Panc1 (cell line): ENCODE measurements at places on chromosomes 6 and 20.

GRCh38 chr6:24517659-24518543, 23.1 kb downstream of the ALDH5A1 start:
- H3K4me1 ChIP-seq, result no peaks in the 10 kb centered on the region
- H3K4me3 ChIP-seq, result no peak overlapping the region
- H3K27me3 ChIP-seq, result no peaks in the 10 kb centered on the region
- no peak overlapping the region for H3K27ac ChIP-seq
- no peak for DNase-seq
- H3K36me3 ChIP-seq, result no peaks in the 10 kb centered on the region

GRCh38 chr6:70657706-70658105, 10.0 kb upstream of the SMAP1 start:
- H3K4me3 ChIP-seq, result no peak overlapping the region
- H3K27me3 ChIP-seq, result no peaks in the 10 kb centered on the region
- H3K4me1 ChIP-seq, result no peaks in the 10 kb centered on the region
- no peaks in the 10 kb centered on the region for H3K36me3 ChIP-seq
- no peak for DNase-seq

GRCh38 chr6:8983202-8983688, 547.9 kb upstream of the SLC35B3 start:
- peak; percentile 53 for DNase-seq
- no peak overlapping the region for H3K4me3 ChIP-seq
- H3K27ac ChIP-seq, result peak overlapping the region; percentile 48; the same call in 1 of the 2 replicates
- H3K27me3 ChIP-seq, result no peaks in the 10 kb centered on the region

GRCh38 chr20:3221398-3222226, 12.3 kb downstream of the ITPA start:
- no peaks in the 10 kb centered on the region for H3K36me3 ChIP-seq
- no peak for DNase-seq
- H3K27me3 ChIP-seq, result no peaks in the 10 kb centered on the region
- H3K4me1 ChIP-seq, result peaks cover 69% of the 10 kb centered on the region
- peak overlapping the region; percentile 61 for H3K27ac ChIP-seq

- peaks cover 19% of the 10 kb centered on the region; the same call in 1 of the 2 replicates for H3K27me3 ChIP-seq
- DNase-seq, result no peak
- H3K4me3 ChIP-seq, result no peak overlapping the region
- H3K4me1 ChIP-seq, result no peaks in the 10 kb centered on the region
Measured at GRCh38 chr6:106446287-106446885, 85.9 kb downstream of the CRYBG1 start.

DNA sequence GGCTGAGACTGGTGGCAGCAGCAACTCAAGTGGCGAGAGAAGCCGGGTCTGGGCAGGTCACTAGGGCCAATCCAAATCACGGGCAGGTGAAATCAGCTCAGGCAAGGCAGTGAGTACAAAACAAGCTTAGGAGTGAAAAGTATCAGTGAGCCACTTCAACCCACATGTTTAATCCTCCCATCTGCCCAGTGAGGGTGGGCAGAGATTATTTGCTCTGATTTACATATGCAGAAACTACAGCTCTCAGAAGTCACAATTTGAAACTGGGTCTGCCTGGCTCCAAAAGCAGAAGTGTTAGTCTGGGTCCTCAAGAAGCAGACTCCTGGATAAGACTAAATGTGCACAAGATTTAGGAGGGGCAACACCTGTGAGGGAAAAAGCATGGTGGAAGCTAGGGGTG, 173.7 kb upstream of the LRFN2 start:
- no peak for DNase-seq
- H3K36me3 ChIP-seq, result no peaks in the 10 kb centered on the region
- H3K4me3 ChIP-seq, result no peak overlapping the region
- H3K27me3 ChIP-seq, result peaks cover 13% of the 10 kb centered on the region
- H3K27ac ChIP-seq, result no peak overlapping the region

DNA sequence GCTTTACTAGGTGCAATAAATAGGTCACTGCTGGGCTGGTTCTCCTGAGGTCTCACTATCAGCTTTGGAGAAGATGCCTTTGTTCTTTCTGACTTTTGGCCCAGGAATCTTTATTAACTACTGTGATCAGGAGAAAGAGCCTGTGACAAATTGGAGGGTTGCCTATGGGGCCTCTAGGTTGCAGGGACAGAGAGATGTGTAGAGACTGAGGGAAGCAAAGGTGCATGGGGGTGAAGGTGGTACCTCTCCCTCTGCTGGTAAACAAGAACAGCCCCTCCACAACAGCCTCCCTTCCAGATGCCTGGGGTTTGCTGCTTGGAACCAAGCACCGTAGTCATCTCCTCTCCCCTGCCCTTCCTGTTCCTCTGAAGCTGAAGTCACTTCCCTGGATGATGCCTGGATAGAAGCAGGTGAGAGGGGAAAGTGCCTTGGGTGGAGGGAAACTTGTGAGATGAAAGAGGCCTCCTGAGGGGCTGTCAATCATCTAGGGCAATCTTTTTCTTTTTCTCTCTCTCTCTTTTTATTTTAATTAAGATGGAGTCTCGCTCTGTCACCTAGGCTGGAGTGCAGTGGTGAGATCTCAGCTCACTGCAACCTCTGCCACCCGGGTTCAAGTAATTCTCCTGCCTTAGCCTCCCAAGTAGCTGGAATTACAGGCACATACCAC, 57.4 kb upstream of the DUSP22 start:
- DNase-seq, result no peak
- no peaks in the 10 kb centered on the region for H3K27me3 ChIP-seq
- no peak overlapping the region for H3K4me3 ChIP-seq
- no peaks in the 10 kb centered on the region for H3K4me1 ChIP-seq
- H3K36me3 ChIP-seq, result no peaks in the 10 kb centered on the region
- H3K27ac ChIP-seq, result no peak overlapping the region

- H3K36me3 ChIP-seq, result no peaks in the 10 kb centered on the region
- no peak overlapping the region for H3K4me3 ChIP-seq
- no peaks in the 10 kb centered on the region for H3K27me3 ChIP-seq
Measured at GRCh38 chr20:47418069-47418757, 61.7 kb upstream of the ZMYND8 start.

DNA sequence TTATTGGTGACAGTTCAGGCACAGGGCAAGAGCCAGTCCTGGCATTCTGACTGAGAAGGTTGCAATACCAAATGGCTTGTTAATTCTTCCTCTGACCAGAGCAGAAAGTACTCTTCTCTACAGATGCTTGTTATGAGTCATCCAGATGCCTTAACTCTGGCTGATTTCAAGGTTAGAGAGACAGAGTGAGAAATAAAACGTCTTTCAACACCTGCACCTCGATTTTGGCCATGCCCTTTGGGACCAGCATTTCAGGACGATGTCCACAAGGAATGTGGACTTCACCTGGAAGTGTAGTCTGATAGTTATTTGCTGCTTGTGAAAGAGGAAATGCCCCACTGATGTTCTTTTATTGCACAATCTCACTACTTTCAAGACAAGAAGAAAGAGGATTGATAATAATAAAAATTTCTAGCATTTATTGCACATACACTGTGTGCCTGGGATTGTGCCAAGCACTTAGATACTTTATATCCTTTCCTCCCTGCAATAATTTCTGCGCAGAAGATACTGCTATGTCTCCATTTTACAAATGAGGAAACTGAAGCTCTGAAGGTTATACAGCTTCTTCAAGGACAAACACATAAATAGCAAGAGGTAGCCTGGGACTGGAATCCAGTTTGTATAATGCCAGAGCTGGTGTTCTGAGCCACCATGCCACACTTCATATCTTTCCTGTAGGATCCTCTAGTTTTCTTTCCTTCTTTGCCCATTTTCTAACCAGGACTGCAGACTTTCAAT, 33.5 kb upstream of the MCM3 start:
- no peak overlapping the region for H3K4me3 ChIP-seq
- no peaks in the 10 kb centered on the region for H3K36me3 ChIP-seq

DNA sequence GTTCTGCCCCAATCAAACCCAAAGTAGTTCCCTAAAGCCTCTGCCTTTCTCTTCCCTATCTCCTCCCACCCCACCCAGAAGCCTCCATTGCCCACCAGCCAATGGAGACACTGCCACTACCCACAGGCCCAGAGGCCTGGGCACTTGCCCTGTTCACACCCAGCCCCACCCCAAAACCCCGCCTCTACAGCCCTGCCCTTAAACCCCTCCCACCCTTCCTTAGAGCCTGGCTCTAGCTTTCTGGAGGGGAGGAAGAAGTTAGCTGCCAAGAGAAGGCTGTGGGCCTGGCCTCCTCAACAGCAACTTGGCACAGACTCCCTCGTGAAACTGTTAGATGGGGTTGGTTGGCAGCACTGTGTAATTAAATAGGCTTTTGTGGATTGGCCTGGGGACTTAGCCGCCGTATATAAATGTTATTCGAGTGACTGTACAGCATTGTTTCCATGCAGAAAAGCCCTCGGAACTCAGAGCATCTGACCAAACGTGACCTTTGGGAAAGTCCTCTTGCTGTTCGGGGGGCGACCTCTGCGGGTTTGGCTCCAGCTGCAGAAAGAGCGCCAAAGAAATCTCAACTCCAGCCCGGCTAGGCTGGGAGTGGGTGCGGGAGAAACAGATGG, 31.4 kb downstream of the COL11A2 start:
- H3K36me3 ChIP-seq, result no peaks in the 10 kb centered on the region
- H3K27ac ChIP-seq, result peak overlapping the region; percentile 41; the same call in 1 of the 2 replicates
- no peak for DNase-seq
- peak overlapping the region; percentile 49; the same call in 1 of the 2 replicates for H3K4me3 ChIP-seq
- H3K27me3 ChIP-seq, result no peaks in the 10 kb centered on the region

DNA sequence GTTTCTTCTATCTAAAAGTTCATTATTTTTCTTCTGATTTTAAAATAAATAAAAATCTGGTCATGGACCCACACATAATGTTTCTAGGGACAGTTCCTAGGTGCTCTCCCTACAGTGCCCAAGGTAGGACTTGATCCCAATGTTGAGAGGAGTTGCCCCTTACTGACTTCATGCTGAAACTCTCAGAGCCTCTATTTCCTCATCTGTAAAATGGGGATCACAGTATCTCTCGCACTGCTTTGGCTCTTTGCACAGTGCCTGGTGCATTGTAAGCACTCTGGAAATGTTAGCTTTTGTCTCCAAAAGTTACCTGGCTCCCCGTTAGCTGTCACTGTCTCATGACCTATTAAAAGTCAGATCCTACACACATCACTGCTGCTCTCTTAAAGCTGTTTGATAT, 205.5 kb downstream of the TSHZ2 start:
- DNase-seq, result no peak
- H3K36me3 ChIP-seq, result no peaks in the 10 kb centered on the region
- no peaks in the 10 kb centered on the region for H3K4me1 ChIP-seq
- H3K27me3 ChIP-seq, result peaks cover 8% of the 10 kb centered on the region; the same call in 1 of the 2 replicates
- H3K27ac ChIP-seq, result no peak overlapping the region

GRCh38 chr6:169045486-169045885, 208.2 kb downstream of the THBS2 start:
- H3K36me3 ChIP-seq, result no peaks in the 10 kb centered on the region
- H3K4me3 ChIP-seq, result no peak overlapping the region
- DNase-seq, result no peak
- H3K27ac ChIP-seq, result no peak overlapping the region
- H3K4me1 ChIP-seq, result no peaks in the 10 kb centered on the region

GRCh38 chr6:36733300-36733699, 35.7 kb downstream of the RAB44 start:
- no peak overlapping the region for H3K27ac ChIP-seq
- H3K4me3 ChIP-seq, result no peak overlapping the region
- no peaks in the 10 kb centered on the region for H3K27me3 ChIP-seq
- H3K4me1 ChIP-seq, result peaks cover 6% of the 10 kb centered on the region; the same call in 1 of the 2 replicates
- H3K36me3 ChIP-seq, result no peaks in the 10 kb centered on the region

DNA sequence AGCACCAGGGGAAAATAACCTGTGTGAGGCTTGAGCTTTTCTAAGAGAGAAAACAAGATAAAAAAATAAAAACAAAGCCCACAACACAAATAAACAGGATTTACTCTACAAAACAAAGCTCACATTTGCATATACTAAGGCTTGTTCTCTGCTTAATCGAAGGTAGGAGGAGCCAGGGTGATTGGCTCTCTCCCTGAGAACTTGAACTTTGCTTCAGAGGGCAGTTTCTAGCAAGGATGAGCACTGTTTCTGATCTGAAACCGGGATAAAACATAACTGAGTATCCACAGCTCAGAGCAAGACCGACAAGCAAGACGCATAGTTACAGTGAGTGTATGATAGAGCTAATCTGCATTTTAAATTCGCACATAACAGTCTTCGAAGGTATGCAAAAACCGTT, 200.6 kb downstream of the PRKN start:
- H3K27ac ChIP-seq, result no peak overlapping the region
- no peak for DNase-seq
- H3K4me1 ChIP-seq, result no peaks in the 10 kb centered on the region
- no peaks in the 10 kb centered on the region for H3K36me3 ChIP-seq

GRCh38 chr20:59324521-59325141, 24.2 kb downstream of the EDN3 start:
- no peak overlapping the region for H3K4me3 ChIP-seq

DNA sequence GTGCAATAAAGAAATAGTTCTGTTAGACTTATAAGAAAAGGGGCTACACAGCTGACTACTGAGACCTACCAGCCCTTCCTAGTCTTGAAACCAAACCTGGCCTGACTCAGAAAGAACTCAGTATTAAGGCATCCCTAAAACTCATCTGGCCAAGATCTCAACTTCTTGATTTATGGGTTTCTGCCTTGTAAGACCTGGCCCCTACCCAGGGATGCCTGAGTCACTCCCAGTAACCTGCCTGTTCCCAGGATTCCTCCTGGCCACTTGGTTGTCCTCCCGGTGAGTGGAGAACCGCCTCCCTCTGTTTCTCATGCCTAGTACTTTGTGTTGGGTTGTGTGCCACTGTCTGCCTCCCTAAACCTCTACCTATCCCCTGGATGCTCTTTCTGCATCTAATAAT, 189.4 kb upstream of the PREP start:
- H3K27ac ChIP-seq, result peak overlapping the region; percentile 77; the same call in 1 of the 2 replicates
- peaks cover 23% of the 10 kb centered on the region for H3K4me1 ChIP-seq
- no peaks in the 10 kb centered on the region for H3K27me3 ChIP-seq
- no peaks in the 10 kb centered on the region for H3K36me3 ChIP-seq

GRCh38 chr6:91366781-91367180, 779.9 kb upstream of the MAP3K7 start:
- DNase-seq, result no peak
- H3K36me3 ChIP-seq, result no peaks in the 10 kb centered on the region
- H3K4me1 ChIP-seq, result no peaks in the 10 kb centered on the region
- H3K4me3 ChIP-seq, result no peak overlapping the region

DNA sequence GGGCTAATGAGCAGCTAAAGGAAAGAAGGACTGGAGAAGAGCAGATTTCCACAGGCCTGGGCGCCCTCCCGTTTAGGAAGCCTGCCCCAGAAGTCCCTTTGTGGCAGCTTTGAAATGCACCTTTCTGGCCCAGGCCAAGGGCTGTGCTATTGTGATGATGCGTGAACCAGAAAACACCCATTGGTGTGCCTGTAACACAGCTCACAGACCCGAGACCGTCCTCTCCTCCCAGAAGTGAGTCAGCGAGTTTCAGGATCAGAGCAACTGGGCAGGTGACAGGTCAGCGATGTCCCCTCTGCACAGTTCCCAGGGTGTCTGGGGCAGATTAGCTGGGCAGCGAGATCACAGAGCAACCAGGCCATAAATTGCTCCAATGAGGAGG, 71.9 kb upstream of the SULF2 start:
- H3K27ac ChIP-seq, result no peak overlapping the region
- no peaks in the 10 kb centered on the region for H3K27me3 ChIP-seq
- H3K4me3 ChIP-seq, result no peak overlapping the region
- no peaks in the 10 kb centered on the region for H3K36me3 ChIP-seq
- DNase-seq, result no peak

DNA sequence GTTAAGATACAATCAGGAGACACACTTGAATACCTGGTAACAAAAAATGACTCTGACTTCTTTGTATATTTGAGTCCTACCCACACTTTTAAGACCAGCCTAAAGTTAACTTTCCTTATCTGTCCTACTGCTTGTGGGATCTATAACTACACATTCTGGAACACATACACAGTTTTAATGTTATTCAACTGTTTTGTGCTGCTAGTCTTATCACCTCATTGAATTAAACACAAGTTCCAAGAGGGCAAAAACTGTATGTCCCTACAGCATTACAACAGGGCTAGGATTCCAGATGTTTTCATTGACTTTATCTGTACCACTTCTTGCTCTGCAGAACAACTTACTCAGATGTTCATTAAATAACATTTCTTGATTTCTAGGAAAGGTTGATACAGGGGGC, 2.8 kb downstream of the HMGN3 start:
- DNase-seq, result no peak
- no peaks in the 10 kb centered on the region; the same call in 1 of the 2 replicates for H3K36me3 ChIP-seq
- peaks cover 11% of the 10 kb centered on the region for H3K4me1 ChIP-seq
- no peak overlapping the region for H3K27ac ChIP-seq
